ENCODE measurements at places on chromosomes 7 and 10. TPM values are rescaled to one million over a fixed set of nuclear protein-coding genes. Genes with fewer than 3 reads are reported as not detected.

- DNase-seq: peak; percentile 88
These were observed 23.9 kb downstream of the SCD start for GRCh38 chr10:100370714-100371481.

GRCh38 chr7:12244129-12244528 is 33.0 kb downstream of the TMEM106B start:
- DNase-seq: no peak

GRCh38 chr7:47609803-47610452 is 28.0 kb upstream of the TNS3 start:
- no peak for DNase-seq

DNA sequence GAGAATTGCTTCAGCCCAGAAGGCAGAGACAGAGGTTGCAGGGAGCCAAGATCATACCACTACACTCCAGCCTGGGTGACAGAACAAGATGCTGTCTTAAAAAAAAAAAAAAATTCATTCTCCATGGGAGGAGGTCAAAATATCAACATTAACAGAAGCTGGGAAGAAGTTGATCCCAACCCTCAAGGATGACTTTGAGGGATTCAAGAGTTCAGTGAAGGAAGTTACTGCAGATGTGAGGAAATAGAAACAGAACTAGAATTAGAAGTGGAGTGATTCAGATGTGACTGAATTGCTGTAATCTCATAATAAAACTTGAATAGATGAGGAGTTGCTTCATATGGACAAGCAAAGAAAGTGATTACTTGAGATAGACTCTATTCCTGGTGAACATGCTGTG is 19.7 kb upstream of the RPEL1 start:
- DNase-seq: no peak

GRCh38 chr10:61742812-61743211 is 80.1 kb downstream of the CABCOCO1 start:
- no peak for DNase-seq

DNA sequence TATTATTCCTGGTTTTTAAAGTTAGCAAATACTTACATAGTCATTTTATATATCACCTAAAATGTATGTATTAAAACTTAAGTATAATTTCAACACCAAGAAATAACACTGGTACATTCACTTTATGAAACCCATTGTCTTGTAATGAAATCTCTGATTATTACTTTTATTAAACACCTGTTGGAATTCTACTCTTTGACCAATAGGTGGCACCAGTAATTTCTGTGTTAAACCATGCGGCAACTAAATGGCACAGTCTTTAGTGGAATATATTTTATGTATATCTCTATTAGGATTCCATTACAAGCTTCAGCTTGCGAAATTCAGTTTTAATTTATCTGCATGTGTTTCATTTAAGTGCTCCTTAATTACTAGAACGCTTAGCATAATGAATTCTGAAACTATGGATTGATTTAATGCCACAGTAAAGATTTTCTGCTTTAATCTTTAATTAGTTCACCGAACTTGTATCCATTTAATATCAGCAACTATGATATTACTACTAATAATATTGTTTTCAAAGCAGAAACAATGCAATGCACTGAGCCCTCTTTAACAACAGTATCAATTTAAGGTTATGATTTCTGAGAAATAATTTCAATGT is 181.3 kb downstream of the MAGI2 start:
- DNase-seq: no peak

DNA sequence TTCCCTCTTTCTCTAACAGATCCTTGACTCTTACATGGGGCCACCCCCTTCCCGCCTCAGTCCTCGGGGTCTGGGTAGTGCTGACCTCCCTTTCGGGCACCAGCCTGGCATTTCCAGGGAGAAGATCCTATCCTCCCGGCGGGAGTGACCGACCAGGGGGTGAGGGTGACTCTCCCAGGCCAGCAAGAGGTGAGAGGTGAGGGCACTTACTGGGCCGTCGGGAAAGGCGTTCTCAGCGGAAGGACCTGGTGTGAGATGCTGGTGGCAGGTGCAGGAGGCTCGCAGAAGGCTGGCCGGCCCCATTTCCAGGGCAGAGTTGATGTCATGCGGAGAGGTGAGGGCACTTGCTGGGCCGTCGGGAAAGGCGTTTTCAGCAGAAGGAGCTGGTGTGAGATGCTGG is 4.2 kb upstream of the FOXL3 start:
- DNase-seq: no peak

GRCh38 chr10:127863231-127863825 is 29.4 kb downstream of the CLRN3 start:
- DNase-seq: no peak

GRCh38 chr7:151680810-151681209 is 161.1 kb upstream of the RHEB start:
- no peak for DNase-seq

GRCh38 chr7:24531255-24531654 is 42.0 kb upstream of the PALS2 start:
- DNase-seq: no peak

GRCh38 chr10:75430000-75430763 is 1.2 kb upstream of the LRMDA start:
- peak; percentile 76 for DNase-seq

- peak; percentile 81 for DNase-seq
These were observed 219.3 kb upstream of the MKLN1 start for GRCh38 chr7:131108212-131108940.

- no peak for DNase-seq
These were observed 331.1 kb downstream of the KIF20B start for GRCh38 chr10:90032519-90032918.

GRCh38 chr7:143385891-143386781 is 5.0 kb downstream of the ZYX start:
- peak; percentile 72 for DNase-seq

DNA sequence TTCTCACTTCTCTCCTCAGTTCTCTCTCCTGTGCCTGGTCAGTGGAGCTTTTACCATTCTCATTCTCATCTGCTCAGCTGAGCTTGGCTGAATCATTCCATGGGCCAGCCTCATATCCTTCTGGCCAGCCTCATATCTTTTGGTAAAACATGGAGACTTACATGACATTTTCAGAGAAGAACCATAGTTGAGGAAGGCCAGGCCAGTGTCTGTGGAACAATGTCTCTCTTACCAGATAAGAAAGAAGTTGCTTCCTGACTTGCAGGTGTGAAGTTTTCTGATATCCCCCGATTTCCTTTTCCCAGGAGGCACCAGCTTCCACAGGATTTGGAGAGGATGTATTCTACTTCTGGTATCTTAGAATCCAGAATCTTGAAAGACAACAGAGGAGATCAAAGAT is 24.7 kb downstream of the ST7 start:
- DNase-seq: no peak

DNA sequence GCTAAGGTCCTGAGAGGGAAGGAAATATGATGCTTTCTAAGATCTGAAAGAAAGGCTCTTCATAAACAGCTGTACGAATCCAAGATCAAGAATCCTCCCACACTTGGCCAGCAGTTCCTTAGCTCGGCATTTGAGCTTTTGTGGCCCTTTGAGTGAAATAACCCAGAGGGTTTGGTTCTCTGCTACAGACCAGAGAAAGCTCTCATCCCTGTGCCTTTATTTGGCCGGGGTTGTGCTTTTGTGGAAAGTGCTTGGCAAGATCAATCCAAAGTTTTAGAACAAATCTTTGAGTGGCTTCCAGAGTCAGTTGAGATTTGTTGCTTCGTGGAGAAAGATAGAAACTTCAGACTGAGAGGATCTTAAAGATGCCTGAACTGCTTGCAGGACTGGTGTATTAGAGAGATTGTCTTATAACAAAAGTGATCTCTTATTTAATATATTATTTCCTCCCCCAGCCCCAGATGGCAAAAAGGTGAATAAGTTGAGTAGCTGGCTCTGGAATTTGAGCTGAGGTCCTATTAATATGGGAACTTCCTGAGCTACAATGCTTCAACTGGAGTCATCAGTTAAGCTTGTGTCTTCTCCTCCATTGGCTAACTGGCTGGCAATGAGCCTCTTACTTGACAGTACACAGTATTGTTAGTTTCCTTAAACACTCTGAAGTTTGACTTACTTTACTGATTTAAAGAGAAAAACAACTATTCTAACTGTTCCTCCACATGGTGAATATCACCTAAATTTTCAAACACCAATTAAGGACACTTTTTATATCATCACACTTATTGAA is 687.3 kb downstream of the MAGI2 start:
- no peak for DNase-seq

- no peak for DNase-seq
These were observed 2.3 kb downstream of the ELMO1 start for GRCh38 chr7:37446371-37446770.

GRCh38 chr7:132930881-132931280 is 151.0 kb downstream of the CHCHD3 start:
- DNase-seq: no peak

GRCh38 chr7:36851382-36851781 is 127.1 kb upstream of the AOAH start:
- DNase-seq: no peak

DNA sequence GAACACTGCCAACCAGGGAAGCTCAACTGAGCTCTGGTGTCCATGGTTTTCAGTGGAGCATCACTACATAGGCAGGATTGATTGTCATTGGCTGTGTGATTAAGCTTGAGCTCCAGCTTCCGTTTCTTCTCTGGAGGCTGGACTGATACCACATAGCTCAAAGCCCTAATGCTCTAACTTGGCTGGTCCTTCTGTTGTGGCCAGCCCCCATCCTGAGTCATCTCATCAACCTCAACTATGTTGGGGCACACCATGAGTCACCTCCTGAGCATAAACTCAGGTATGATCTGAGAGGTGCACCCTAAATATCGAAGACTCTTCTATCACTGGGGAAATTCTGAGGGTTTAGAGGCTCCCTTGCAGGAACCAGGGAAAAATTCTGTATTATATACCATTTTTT is 114.5 kb upstream of the INHBA start:
- no peak for DNase-seq

GRCh38 chr10:28996947-28997551 is 291.8 kb upstream of the LYZL1 start:
- no peak for DNase-seq

DNA sequence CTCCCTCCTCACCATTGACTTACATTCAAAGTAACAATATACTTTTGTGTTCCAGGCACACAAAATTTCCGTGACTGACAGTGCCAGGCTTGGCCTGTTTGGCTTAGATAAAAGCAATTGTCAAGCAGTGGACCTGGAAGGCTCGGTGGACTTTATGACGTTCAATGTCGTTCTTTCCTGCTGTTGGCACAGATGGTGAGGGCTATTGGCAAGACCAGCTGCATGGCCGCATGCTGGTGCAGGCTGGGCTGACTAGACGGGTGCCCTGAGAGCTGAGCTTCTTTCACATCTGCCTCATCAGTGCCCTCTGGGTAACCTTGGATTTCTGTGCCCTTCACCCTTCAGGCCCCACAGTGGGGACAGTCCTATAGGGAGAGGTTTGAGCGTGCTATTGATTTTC is 45.2 kb downstream of the WIPF3 start:
- no peak for DNase-seq

DNA sequence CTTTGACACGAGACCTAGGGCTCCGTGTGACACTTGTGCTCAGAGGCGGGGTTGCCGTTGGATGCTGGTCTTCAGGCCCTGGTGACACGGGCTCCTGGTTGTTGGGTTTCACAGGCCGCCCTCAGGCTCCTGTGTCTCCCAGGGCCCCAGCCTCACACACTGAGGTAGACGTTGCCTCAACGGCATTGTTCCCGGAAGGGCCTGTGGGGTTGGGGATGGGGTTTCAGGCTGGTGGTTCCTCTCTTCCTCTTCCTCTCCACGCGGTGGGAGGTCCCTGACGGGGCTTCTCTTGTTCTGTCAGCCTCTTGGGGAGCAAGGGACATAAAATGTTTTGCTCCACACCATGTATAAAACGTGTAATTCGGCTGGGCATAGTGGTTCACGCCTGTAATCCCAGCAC is 125.1 kb downstream of the TRRAP start:
- DNase-seq: no peak

- no peak for DNase-seq
These were observed 518.1 kb upstream of the AKR1E2 start for GRCh38 chr10:4307910-4308309.

DNA sequence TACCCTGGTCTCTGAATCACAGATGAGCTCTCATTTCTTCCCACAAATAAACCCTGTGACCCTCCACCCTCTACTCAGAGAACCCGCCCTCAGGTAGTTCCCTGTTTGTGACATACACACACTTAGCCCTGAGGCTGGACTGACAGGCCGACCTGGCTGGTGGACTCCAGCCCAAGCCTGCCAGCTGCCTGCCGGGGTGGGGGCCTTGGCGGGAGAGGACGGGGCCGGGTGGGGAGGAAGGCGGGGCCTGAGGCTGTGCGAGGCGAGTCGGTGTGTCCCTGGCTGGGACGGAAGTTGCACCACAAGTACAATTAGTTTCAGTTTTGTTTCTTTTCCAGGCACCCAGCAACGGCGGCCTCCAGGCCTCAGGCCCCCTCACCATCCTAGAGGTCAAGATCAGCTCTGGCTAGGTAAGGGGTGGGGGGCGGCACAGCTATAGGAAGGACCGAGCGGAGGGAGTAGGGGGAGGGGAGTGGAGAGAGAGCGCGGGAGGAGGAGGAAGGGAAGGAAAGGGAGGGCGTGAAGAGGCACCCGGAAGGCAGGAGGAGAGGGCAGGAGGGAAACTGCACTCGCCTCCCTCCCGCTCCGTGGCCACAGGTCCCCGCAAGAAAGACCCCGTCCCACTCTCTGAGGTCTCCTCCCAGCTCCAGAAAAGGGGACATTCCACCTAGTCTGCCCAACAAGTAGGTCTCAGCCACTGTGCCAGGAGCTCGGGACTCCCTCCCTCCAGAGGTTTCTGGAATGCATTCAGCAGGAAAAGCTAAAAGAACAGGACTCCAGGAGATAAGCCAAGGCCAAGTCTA is at the start of gene TRIM56:
TSS of gene TRIM56 (plus strand) at position 320 of the 803 bp plus-strand sequence. CDS start 1,832 bp downstream, outside the sequence.
- DNase-seq: peak; percentile 93

DNA sequence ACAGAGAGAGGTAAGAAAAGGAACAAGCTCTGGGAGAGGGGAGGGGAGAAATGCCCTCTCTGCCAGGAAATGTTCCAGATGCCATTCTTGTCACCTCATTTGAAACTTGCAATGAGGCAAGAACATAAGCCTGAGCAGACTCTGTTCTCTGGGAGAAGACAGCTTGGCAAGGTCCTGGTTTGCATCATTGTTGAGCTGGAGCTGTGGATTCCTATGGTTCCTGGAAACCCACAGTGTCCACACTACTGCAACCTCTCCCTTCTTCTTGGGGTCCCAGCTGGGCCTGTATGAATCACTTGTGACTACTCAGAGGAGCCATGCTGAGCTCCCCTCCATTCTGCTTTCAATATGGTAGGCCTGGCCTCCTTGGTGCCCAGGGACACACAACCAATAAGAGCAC is 60.8 kb upstream of the HECTD2 start:
- DNase-seq: no peak

GRCh38 chr7:84975586-84976185 is 211.2 kb downstream of the SEMA3D start:
- DNase-seq: no peak

- DNase-seq: no peak
These were observed 5.2 kb upstream of the APBB1IP start for GRCh38 chr10:26432938-26433337.

- no peak for DNase-seq
These were observed 144.2 kb downstream of the HDAC9 start for GRCh38 chr7:18639711-18640110.

GRCh38 chr10:19451937-19452336 is 364.3 kb upstream of the PLXDC2 start:
- DNase-seq: no peak

ADARB2 gene
- total RNA-seq: 0.19 TPM

IFIT1 gene
- total RNA-seq: 36.0 TPM

SEMA4G gene
- total RNA-seq: 1.5 TPM

HOXA3 gene
- total RNA-seq: not detected

AQP1 gene
- 284 TPM for total RNA-seq

ARMS2 gene
- total RNA-seq: not detected

FGFBP3 gene
- total RNA-seq: 0.32 TPM

CYP2C19 gene
- total RNA-seq: not detected

CTAGE15 gene
- not detected for total RNA-seq

DHX32 gene
- total RNA-seq: 42.3 TPM

TWIST1 gene
- total RNA-seq: 1.6 TPM

RNLS gene
- 20.6 TPM for total RNA-seq
